ENCODE measurements at places on chromosomes 2 and 18.

DNA sequence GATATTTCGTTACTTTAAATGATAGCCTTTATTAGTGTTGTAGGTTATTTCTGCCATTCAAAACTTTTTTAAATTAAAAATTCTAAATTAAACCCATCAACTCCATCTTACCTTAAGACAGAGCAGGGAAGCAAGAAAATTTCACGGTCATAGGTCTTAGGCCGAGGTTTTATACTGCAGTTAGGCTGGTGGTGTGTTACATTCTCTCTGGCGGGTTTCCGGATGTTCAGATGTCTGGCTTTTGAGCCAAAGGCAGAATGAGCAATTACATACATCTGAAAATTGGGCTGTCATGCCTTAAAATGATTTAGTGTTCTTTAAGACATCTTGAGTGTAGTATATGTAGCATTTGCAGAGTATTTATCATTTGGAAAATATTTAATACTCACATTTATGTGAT is 27.9 kb downstream of the GLS start:
- no peak for DNase-seq

- no peak for DNase-seq
These were observed 480.8 kb downstream of the TMX3 start for GRCh38 chr18:68234131-68234530.

DNA sequence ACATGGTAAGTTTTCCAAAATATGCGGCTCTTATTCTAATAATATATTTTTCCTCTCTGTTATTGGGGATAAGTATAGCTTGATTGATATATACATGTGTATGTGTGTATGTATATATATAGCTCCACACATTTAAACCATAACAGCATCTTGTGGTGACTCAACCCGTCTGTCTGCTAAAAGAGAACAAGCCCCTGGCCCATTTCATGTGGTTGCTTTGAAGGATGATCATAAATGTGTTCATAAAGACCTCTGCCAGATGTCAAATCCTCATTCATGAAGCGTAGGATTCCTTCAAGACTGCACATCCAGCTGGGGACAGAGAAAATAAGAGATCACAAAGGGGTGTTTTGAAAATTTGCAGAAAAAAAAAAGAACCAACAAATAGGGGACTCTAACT is 79.3 kb downstream of the RHOB start:
- DNase-seq = no peak

GRCh38 chr18:9809697-9810096 is 76.1 kb upstream of the TXNDC2 start:
- no peak for DNase-seq

GRCh38 chr2:46539327-46540276 is 60.2 kb downstream of the TMEM247 start:
- no peak for DNase-seq

DNA sequence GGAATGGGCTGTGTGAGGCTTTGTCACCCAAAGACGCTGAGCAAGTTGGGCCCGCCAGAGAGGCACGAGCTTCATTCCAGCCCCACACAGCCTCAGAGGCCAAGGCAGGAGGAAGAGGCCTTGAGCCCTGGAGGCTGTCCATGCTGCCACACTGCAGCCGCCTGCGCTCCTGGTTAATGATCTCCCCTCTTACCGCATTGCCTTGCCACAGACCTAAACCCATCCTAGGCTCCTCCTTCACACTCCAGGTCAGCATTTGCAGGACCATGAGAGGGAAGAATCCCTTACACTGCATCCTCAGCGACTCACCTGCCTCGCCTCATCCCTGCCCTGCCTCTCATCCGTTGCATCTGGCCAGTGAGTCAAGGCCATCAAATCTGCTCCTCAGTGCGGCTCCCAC is 24.6 kb downstream of the KIF3C start:
- DNase-seq = no peak

- no peak for DNase-seq
These were observed 533.5 kb upstream of the NRP2 start for GRCh38 chr2:205148755-205149154.

DNA sequence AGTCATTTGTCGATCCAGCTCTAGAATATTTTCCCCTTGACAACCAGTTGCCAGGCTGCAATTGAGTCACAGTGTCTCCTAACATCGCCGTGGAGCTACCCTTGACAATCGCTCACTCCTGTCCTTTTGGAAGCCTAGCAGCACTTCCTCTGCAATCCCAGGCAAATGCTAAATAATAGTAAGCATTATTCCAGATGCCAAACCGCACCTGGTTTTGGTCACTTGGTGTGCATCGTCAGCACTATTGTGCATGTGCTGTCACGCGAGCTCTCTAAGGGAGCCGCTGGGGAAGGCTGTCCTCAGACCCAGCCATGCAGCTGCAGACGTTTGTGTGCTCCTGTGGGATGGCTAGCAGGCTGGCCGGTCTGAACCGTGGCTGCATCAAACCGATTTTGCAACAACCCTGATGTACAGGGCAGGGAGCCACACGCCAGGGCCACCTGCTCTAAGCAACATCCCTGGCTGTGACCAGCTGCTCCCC is 549.5 kb upstream of the ID2 start:
- no peak for DNase-seq

- no peak for DNase-seq
These were observed 87.4 kb upstream of the HS6ST1 start for GRCh38 chr2:128405981-128406613.

DNA sequence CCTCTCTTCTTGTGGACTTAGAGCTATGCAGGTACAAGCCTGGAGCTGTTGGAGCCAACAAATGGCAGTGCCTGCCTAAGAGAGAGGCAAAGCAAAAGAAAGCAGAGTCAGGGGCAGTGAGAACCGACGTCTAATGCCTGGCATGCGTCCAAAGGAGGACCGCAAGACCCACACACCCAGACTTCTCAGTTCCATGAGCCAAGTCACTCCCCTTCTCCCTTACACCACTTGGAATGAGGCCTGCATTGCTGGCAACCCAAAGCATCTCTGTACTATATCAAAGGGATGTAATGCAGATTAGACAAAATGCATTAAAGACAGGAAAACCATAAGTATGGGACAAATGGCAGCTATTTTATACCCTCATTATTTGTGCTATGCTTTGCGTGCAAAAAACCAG is 49.9 kb upstream of the RNU4ATAC start:
- DNase-seq = no peak

DNA sequence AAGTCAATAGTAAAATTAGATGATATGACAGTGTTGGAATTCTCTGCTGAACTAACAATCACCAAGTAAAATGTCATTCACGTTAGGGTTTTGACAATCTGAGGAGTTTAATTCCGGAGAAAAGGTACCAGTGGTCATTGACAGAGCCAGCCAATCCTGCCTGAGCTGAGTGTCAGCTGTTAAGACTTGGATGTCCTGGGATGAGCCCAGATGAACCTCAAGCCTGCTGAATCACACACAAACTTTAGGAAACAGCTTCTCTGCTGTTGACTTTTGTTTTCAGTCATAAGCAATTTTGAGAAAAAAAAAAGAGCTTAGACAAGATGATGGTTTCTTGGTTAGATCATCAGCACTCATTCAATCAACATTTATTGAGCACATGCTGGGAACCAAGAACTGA is 600.0 kb upstream of the SLC39A10 start:
- no peak for DNase-seq

- no peak for DNase-seq
These were observed 249.3 kb downstream of the LRATD1 start for GRCh38 chr2:14881651-14882327.

DNA sequence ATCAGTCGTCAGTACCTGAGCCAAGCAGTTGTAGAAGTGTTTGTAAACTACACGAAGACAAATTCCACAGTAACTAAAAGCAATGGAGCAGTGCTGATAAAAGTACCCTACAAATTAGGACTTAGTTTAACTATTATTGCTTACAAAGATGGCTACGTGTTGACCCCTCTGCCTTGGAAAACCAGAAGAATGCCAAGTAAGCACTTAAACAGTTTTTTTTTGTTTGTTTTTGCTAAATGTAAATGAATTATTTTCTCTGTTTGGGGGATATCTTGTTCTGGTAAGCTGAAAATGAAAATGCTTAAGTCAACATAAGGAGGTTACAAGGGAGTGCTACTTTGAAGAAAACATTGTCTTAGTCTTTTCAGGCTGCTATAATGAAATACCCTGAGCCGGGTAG is 46.4 kb downstream of the FAM171B start:
- DNase-seq = no peak

DNA sequence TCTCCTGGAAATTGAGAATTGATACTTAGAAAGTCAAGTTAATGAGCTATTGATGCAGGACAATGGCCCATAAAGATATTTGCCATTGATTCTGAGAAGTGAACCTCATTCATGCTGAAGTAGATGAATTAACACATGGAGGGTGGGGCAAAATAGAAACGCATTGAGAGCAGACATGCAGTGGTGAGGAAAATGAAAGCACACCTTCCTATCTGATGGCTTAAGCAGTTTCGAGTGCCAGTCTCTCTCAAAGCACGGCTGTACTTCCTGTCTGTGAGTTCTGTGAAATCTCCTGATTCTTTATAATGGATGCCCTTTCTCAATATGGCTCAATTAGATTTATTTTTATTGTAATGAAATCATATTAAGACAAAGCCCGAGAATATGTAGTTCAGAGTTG is 247.0 kb downstream of the TMX3 start:
- no peak for DNase-seq

- no peak for DNase-seq
These were observed 191.0 kb upstream of the CCDC150 start for GRCh38 chr2:196448407-196449079.

- no peak for DNase-seq
These were observed 186.1 kb upstream of the RAB12 start for GRCh38 chr18:8423051-8423557.

GRCh38 chr2:99918389-99918788 is 224.0 kb downstream of the AFF3 start:
- no peak for DNase-seq
